ENCODE measurements at places on chromosomes 2 and 18. TPM values are rescaled to one million over a fixed set of nuclear protein-coding genes. Genes with fewer than 3 reads are reported as not detected.

DNA sequence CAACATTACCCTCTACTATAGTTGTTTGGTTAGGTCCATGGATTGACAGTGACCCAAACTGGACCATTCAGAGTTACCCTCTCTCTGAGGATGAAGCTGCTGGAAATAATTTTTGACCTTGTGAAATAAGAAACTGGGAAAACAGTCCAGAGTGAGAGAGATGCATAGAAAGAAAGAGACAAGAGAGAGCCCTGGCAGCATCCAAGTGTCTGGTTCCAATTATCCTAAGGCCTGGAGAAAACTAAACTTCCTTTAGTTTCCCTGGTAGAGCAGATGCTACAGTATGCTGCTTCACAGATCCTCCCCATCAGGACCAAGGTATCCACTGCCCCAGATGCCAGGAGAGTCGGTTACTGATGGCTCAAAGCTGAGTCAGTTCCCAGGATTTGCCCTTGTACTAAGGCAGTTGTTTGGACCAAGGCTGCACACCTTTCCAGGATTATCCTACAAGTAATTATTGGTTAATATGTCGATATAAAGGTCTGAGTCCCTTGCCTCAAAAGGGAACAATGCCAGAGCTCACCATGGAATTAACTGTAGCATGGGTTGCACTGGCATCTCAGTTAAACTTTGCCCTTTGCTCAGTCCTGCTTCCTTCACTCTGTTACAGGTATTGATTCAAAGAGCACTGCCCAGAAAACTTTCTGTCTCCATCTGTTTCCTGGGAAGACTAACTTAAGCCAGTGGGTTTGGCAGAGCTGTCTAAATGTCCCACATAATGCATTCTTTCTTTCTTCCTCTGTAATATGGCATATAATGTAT, 14.6 kb upstream of the CHN1 start:
- DNase-seq, result no peak

GRCh38 chr2:71071681-71072398, 3.4 kb downstream of the NAGK start:
- no peak for DNase-seq

Gene SFTPB
- 0.27 TPM for total RNA-seq

DNA sequence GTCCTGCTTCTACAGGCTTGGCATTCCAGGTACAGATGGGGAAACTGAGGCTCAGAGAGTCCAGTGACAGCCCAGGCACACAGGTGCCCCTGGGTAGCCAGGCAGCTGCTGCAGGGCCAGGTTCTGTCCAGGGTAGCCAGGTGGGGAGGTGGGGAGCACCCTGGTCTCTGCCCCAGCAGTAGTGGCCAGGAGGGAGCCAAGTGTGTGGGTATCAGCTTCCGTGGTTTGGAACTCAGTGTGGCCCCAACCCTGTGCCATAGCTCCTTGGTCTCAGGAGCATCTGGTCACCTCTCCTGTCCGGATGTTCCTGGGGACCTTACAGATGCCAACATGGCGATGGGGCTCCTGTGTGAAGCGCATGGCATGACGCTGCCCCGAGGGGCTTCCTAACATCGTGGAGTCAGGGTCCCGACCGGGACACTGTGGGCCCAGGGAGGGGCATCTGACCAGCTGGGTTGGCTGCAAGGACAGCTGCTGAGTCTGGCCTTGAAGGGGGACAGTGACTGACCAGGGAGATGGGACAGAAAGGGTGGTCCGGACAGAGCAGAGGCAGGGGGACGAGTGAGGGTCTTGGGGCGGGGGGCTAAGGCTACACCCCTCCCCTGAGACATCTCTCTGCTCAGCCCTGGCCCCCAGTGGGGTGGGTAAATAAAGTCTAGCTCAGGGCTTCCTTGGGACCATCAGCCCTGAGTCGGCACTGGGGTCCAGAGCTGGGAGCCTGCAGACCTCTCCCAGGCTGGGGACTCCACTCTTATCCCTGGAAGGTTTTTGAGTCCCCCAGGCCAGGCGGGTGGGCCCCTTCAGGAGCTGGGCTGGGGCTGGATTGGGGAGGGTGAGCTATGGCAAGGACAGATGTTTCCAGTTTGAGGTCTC, 76.0 kb upstream of the SMAD7 start:
- no peak for DNase-seq

Gene MYCN
- 2.1 TPM for total RNA-seq

DNA sequence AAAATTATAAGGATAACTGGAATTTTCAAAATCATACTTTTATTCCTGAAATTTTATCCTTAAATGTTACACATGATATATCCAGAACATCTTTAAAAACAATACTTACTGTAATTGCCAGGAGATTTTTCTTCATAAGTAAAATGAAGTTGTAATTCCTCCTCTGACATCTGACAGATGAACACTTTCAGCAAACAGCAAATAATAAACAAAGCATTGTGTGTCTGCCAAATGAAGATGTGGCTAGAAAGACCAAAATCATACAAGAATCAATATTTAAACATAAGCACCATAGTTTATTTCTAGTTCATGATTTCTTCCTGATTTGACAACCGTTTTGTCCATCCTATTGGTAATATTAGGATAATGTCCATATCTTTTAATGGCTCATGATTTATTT, 82.0 kb downstream of the DYM start:
- DNase-seq, result no peak

Gene CGREF1
- total RNA-seq, result 7.9 TPM

DNA sequence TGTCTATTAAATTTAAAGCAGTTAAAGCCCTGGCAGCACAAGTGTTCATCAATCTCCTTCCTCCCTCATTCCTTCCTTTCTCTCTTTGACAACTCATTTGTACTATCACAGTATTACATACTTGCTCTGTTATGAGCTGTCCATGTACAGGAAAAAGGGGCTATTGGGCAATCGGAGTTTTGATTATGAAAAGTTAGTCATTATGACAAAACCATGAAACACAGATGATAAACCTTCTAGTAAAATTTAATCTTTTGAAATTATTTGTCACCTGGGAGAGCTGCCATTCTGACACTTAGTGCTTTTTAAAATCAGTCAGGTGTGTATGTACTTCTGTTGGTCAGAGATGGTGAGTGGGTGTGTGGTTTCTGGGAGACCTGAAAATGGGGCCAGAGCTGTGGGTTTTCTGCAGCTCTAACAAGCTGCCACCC, 39.4 kb downstream of the MAP4K4 start:
- no peak for DNase-seq

- DNase-seq, result no peak
These were observed 7.2 kb upstream of the KLHL29 start for GRCh38 chr2:23377771-23378170.

DNA sequence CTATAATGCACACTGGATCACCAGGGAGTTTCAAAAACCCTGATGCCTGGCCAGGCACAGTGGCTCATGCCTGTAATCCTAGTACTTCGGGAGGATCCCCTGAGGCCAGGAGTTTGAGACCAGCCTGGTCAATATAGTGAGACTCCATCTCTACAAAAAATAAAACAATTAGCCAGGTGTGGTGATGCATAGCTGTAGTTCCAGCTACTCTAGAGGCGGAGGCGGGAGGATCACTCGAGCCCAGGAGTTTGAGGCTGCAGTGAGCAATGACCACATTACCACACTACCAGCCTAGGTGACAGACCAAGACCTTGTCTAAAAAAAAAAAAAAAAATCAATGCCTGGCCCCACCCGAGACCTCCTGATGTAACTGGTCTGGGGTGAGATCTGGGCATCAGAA, 137.2 kb downstream of the MTCL1 start:
- no peak for DNase-seq

Gene DUSP19
- 3.1 TPM for total RNA-seq

Gene ASB18
- not detected for total RNA-seq

GRCh38 chr2:31947871-31948270, 62.9 kb downstream of the MEMO1 start:
- no peak for DNase-seq

- DNase-seq, result no peak
These were observed 109.0 kb upstream of the SLC35G4 start for GRCh38 chr18:11500153-11501122.

Gene CLEC4F
- 0.38 TPM for total RNA-seq

Gene SLC66A2
- 29.4 TPM for total RNA-seq

Gene TMEM178A
- 2.4 TPM for total RNA-seq

- DNase-seq, result no peak
These were observed 2.0 kb downstream of the IDH1 start for GRCh38 chr2:208252716-208253492.

- DNase-seq, result no peak
These were observed 357.9 kb downstream of the PID1 start for GRCh38 chr2:228913176-228913575.

- no peak for DNase-seq
These were observed 2.0 kb downstream of the WDR35 start for GRCh38 chr2:19987936-19988335.

DNA sequence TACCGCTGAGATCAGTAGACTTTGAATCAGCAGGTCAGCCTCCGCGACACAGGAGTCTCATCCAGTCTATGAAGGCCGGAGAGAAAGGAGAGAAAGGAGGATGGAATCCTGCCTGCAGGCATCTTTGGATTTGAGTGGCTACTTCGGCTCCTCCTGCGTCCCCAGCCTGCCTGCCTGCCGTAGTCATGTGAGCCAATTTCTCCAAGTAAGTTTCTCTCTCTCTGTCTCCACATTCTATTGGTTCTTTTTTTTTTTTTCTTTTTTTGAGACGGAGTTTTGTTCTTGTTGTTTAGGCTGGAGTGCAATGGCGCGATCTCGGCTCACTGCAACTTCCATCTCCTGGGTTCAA, 16.7 kb downstream of the PDCD1 start:
- no peak for DNase-seq

- DNase-seq, result no peak
These were observed 50.0 kb upstream of the ACYP2 start for GRCh38 chr2:54065411-54065810.

- DNase-seq, result no peak
These were observed 371.1 kb downstream of the FIGN start for GRCh38 chr2:163364736-163365135.

DNA sequence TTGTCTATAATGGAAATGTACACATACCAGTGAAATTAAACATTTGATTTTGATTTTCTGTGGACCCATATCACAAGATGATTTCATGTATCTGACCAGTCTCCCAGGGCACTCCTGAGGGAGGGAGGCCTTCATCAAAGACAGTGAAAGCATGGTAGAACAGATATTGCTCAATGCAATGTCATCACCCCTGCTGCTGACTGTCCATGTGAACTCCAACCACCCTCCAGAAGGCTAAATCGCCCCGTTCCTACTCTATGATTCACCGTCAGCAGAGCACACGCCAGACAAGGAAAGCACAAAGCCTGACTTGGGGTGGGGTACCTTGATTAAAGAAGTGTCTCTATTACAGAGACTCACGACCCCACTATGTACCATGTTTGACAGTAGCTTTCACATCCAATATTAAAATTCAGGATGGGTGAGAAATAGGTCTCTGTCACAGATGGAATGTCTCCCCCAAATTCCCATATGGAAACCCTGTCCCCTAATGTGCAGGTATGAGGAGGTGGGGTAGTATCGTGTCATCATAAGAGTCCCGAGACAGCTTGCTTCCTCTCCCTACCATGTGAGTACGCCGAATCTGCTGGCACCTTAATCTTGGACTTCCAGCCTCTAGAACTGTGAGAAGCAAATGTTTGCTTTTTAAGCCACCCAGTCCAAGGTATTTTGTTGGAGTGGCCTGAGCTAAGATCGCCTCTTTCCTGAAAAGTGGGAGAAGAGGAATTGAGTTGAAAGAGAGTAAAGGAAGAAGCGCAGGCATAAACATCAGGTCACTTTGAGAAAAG, 42.4 kb downstream of the CYB5A start:
- peak; percentile 66 for DNase-seq

Gene CNTNAP5
- not detected for total RNA-seq

Gene GAD1
- 0.31 TPM for total RNA-seq

GRCh38 chr2:43609290-43609918, 13.6 kb upstream of the THADA start:
- peak; percentile 48 for DNase-seq

GRCh38 chr2:62743506-62743905, 38.0 kb downstream of the EHBP1 start:
- no peak for DNase-seq

DNA sequence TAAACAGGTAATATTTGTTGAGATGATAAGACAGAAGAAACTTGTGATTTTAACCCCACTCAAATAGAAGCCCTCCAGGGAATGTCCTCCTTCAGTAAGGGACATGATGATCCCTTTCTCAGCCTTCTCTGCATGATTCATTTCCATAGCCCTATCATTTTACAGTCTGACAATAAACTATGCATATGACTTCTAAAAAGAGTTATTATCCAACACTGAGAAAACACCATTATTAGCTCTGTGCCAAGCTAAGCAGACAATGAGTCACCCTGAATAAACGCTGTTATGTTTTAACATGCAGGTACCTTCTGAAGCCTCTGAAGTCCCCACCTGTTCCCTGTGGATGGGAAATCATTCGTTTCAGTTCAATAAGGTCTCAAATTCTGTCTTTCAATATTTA, 54.7 kb downstream of the DTNB start:
- no peak for DNase-seq

- no peak for DNase-seq
These were observed 101.4 kb downstream of the CDH2 start for GRCh38 chr18:28075501-28075900.

DNA sequence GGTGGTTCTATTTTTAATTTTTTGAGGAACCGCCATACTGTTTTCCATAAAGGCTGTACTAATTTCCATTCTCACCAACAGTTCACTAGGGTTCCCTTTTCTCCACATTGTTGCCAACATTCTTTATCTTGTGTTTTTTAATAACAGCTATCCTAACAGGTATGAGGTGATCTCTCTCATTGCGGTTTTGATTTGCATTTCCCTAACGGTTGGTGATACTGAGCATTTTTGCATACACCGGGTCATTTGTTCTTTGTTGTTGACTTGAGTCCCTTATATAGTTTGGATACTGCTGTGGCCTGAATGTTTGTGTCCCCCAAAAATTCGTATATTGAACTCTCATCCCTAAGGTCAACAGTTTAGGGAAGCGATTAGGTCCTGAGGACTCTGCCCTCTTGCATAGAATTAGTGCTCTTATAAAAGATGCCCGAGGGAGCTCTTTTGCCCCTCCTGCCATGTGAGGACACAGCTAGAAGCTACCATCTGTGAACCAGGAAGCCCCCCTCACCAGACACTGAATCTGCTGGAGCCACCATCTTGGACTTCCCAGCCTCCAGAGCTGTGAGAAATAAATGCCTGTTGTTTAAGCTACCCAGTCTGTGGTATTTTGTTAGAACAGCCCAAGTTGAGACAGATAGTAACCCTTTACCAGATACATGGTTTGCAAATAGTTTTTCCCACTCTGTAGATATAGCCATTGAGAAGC, 4.7 kb downstream of the IMP4 start:
- DNase-seq, result no peak

Gene LRRTM1
- total RNA-seq, result 0.25 TPM

Gene CFC1
- 0.34 TPM for total RNA-seq

DNA sequence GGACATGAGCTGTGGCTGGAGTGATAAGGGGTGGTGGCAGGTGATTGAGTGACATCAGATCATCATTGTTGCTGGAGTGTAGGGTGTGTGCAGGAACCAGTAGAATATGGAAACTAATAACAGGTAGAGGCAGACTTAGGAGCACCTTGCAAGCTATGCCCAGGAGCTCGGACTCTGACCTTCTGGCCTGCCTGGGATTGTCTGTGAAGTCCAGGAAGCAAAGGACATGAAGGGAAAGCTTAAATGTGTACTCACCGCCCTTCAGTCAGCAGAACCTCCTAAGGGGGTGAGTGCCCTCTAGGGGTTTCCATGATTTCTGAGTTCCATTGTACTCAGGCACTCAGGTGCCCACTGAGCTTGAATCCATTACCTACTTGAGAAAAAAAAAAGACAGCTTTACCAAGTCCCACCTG, 104.2 kb downstream of the CRIM1 start:
- DNase-seq, result no peak
